ENCODE measurements at places on chromosomes 3 and 15.

GRCh38 chr3:152793969-152794368 is 41.0 kb upstream of the P2RY1 start:
- no peak for DNase-seq

DNA sequence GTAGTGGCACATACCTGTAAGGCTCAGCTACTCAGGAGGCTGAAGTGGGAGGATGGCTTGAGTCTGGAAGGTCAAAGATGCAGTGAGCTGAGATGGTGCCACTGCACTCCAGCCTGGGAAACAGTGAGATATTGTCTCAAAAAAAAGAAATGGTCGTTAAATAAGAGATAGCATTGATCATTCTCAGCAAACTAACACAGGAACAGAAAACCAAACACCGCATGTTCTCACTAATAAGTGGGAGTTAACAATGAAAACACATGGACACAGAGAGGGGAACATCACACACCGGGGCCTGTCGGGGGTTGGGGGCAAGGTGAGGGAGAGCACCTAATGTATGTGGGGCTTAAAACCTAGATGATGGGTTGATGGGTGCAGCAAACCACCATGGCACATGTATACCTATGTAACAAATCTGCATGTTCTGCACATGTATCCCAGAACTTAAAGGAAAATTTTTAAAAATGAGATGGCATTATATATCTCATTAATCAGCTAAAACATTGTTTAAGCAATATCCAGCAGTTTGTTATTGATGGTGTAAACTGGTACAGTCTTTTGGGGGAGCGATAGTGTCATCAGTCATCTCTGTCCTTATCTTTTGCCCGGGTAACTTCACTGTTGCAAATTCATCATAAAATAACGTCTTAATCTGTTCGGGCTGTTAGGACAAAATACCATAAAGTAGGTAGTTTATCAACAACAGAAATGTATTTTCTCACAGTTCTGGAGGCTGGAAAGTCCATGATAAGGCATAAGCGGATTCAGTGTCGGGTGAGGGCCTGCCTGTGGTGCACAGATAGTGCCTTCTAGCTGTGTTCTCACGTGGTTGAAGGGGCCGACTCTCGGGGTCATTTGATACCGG is 1.7 kb upstream of the MAN2A2 start:
- no peak for DNase-seq

GRCh38 chr3:172559020-172559419 is 35.8 kb upstream of the TNFSF10 start:
- no peak for DNase-seq

DNA sequence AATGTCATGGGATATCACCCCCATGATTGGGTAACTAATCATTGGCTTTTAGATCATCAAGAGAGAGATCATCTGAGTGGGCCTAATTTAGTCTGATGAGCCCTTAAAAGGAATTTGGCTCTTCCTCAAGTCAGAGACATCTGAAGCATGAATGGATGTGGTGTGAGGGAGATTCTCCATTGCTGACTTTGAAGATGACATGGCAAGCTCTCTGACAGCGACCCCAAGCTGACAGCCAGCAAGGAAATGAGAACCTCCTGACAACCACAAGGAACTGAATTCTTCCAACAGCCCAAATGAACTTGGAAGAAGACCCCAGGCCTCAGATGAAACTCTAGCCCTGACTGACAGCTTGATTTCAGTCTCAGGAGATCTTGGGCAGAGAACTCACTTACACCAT is 108.4 kb upstream of the SPATA12 start:
- no peak for DNase-seq

DNA sequence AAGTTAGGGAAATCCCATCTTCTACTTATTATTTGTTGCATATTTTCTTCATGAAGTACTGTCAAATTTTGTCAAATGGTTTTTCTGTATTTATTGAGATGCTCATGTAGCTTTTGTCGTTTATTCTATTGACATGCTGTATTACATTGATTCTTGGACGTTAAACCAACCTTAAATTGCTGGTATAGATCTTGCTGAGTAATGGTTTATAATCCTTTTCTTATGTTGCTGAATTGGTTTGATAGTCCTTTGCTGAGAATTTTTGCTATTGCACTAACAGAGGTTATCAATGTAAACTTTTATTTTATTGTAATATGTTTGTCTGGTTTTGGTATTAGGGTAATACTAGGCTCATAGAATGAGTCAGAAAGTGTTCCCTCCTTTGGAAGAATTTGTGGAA is 54.3 kb upstream of the COL6A5 start:
- no peak for DNase-seq

GRCh38 chr15:42457445-42458442 is 33.2 kb downstream of the ZNF106 start:
- DNase-seq, result no peak

- no peak for DNase-seq
These were observed 487.2 kb upstream of the ATP11B start for GRCh38 chr3:182305881-182306665.

DNA sequence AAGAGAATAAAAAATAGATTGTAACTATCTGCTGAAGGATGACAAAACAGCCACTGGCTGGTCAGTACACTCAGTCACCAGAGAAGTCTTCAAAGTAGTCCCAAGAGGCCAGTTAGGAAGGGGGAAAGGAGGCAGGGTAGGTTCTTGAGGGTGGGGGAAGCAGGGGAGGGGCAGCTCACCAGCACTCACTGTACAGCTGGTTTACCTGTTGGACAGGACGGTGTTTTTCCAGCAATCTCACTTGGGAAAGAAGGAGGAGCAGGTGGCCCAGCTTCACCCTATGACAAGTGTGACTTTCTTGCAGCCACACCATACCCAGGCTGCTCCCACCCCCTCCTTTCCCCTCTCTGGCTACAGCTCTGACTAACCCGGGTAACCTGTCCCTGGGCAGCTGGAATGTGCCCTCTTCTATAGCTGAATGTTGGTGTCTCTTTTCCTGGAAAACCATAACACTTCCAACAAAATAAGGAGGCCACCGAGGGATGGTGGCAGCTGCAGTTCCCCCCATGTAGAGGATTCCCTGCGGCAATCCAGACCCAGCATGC is 203.4 kb upstream of the NSMCE3 start:
- no peak for DNase-seq

DNA sequence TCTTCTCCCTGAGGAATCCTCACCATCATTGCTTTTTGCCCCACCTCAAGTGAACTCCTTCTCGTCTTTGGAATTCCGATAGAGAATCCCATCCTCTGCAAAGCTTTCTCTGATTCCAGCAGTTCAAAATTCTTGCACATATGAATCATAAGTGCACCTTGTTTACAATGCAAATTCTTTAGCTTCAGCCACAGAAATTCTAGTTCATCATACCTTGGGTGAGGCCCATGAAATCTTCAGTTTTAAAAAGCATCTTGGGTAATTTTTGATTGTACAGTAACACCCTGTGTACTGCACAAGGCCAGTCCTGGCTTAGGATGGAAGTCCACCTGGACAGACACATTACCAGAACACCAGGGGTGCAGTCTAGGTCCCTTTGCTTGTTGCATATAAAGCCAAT is 30.8 kb downstream of the MDFIC2 start:
- no peak for DNase-seq

DNA sequence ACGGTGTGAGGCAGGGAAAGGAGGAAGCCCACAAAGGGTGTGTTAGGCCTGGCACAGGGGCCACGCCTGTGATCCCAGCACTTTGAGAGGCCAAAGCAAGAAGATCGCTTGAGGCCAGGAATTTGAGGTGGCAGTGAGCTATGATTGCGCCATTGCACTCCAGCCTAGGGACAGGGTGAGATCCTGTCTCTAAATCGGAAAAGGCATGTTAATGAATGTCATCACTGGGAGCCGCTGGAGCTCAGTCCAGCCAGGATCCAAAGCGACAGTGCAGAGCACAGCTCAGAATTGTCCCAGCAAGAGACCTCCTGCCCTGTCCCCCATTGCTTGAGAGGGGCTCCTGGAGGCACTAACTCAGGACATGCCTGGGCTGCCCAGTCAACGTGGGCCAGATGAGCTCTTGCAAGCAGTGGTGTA is 15.0 kb upstream of the FBLN2 start:
- no peak for DNase-seq

DNA sequence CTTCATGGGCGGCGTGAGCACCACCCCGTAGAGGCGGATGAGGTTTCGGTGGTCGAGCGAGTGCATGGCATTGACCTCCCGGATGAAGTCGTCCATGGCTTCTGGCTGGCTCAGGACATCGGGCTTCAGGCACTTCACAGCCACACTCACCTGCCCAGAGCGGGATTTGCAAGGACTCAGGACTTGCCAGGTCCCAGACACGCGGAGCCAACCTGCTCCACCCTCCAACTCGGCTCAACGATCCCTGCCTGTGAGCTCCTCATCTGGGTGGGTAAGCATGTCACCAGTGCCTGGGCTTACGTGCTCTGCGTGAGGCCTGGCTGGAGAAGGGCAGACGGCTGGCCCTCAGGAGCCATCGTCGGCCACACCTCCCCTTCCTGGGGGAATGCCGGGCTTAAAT is 25.2 kb downstream of the TNK2 start:
- DNase-seq, result no peak

GRCh38 chr3:150073513-150073912 is 102.8 kb upstream of the PFN2 start:
- DNase-seq, result no peak

DNA sequence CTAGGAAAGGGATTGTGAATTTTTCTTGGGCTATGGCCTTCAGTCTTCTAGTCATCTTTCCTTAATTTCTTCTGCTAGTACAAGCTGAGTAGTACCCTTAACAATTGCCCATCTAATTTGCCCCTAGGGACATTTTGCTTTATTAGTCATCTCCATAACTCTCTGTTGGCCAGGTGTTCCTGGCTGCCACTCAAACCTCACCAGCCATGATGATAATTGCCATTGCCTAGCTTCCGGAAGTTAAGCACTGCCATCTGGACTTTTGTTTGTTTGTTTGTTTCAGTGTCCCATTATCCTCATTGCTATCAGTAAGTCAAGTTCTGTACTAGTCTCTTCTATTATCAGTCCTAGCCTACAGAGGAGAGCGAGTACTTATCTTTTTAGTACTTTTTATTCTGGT is 36.6 kb upstream of the UBL7 start:
- DNase-seq, result no peak

DNA sequence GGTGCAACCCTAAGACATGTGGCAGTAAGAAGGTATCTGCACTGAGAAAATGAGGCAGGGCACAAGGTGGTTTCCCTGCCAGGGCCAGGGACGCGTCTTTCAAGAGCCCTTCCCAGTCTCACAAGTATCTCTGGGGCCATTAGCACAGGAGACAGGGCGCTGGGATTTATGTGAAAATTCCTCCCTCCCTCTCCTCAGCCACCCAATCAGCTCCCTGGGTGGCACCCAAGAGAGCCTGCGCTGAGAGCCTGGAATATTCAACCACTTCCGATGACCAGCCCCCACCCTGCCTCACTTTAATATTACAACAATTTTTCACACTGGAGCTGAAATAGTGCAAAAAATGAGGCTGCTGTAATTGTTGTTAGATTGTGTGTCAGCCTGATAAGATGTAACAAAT is 26.1 kb downstream of the SEC61A1 start:
- no peak for DNase-seq

DNA sequence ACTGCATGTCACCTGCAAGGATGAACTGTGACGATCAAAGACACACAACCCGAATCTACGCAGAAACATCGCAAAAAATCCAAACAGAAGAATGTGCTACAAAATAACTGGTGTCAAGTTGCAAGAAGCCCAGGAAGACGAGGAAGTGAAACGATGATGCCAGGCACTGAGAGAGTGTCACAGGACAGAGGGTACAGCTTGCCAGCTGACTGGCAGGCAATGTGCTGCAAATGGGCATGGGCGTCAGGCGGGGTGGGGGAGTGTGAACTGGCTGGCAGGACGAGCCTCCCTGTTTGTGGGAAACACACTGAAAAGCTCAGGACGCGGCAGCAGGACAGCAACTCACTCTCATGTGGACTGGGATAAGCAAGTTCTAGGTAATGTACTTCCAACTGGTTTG is 28.9 kb upstream of the OCA2 start:
- no peak for DNase-seq

DNA sequence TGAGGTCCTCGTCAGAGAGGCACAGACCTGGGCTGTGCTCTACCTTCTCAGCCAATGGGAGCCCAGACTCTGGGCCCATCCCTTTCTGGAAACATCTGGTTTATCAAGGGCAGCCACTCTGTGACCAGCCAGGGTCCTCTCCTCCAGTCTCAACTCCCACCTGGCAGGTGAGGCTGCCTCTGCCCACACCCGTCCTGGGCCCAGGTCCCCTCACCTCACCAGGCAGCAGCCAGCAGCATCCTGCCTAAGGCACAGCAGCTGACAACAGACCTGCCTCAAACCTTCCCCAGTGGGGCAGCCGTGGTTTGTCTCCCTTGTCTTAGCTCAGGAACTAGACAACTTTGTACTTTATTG is 8.7 kb upstream of the VIPR1 start:
- no peak for DNase-seq

GRCh38 chr3:51535146-51536019 is 3.1 kb upstream of the RAD54L2 start:
- DNase-seq, result no peak

GRCh38 chr3:190860521-190860920 is 2.0 kb downstream of the GMNC start:
- no peak for DNase-seq

DNA sequence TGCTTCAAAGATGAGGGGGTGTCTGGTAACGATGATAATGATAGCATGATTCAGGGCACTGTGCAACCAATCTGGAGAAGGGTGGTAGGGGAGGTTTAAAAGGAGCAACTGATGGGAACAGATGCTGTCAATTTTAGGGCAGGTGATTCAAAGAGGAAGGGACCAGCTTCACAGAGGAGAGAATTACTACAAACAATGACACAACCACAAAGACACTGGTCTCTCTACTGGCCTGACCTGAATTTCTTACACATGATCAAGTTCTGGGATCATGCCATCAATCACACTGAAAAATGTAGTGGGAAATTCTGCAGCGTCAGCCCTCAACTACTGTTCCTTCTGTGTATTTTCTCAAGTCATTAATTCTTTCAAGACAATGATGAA is 2.6 kb upstream of the CDV3 start:
- no peak for DNase-seq

- DNase-seq, result no peak
These were observed 50.8 kb upstream of the PRR23E start for GRCh38 chr3:127141921-127142730.

- DNase-seq, result no peak
These were observed 31.6 kb upstream of the NUDT16 start for GRCh38 chr3:131349946-131350347.

- DNase-seq, result peak; percentile 52
These were observed 16.4 kb downstream of the CLK3 start for GRCh38 chr15:74631935-74632560.

GRCh38 chr3:161744366-161744765 is 247.8 kb downstream of the OTOL1 start:
- DNase-seq, result no peak

GRCh38 chr3:20080956-20081554 is 40.8 kb downstream of the KAT2B start:
- DNase-seq, result no peak

GRCh38 chr3:77595371-77595870 is 555.5 kb downstream of the ROBO2 start:
- no peak for DNase-seq

GRCh38 chr3:146465693-146466465 is 3.5 kb downstream of the PLSCR2 start:
- no peak for DNase-seq

GRCh38 chr3:12221663-12222062 is 63.0 kb upstream of the TIMP4 start:
- DNase-seq, result no peak

- no peak for DNase-seq
These were observed 124.9 kb upstream of the TLE3 start for GRCh38 chr15:70222606-70223005.

Data from stimulated activated CD4-positive, alpha-beta T cell treated with anti-CD3 and anti-CD28 coated beads, Interleukin-2, amount 100 ng/mL, for 48 hours (primary cell).